PC-9 (cell line): ENCODE measurements at places on chromosomes 7 and 10. TPM values are rescaled to one million over a fixed set of nuclear protein-coding genes. Genes with fewer than 3 reads are reported as not detected.

DNA sequence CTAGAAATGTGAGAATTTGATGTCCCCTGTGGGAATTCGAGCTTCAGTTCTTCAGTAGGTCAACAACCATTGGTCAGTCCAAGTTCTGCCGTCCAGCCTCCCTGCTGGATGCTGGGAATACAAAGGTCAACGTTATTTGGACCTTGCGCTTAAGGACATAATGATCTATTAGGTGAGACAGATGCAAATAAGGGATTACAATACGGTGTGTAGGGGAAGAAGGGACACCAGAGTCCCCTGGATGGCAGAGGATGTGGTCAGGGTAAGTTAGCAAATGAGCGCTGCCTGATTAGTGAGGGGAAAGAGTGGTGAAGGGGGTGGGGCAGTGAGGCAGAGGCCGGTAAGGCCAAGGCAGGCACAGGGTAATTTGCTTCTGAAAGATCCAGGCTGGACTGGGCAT lies 16.2 kb downstream of the CCNY start:
- DNase-seq = no peak
- no peak overlapping the region for H3K4me3 ChIP-seq
- H3K27ac ChIP-seq = no peak overlapping the region
- H3K4me1 ChIP-seq = no peaks in the 10 kb centered on the region

DNA sequence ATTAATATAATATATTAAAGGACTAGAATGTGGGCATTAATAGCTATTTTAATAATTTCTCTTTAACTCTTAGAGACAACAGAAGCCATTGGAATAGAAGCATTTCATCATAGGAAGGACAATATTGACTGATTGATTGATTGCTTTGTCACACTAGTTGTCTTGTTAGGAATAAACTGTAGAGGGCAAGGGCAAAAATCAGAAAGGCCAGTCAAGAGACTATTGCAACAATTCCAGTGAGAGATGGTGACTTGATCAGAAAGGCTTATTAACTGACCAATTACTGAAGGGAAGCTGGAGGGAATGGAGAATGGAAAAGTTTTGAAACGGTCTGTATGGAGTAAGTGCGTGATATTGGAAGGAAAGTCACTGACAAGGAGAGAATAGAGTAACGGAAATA lies 87.3 kb downstream of the RUNDC3B start:
- H3K27ac ChIP-seq = no peak overlapping the region
- DNase-seq = no peak
- H3K36me3 ChIP-seq = no peaks in the 10 kb centered on the region

The NRCAM gene
- total RNA-seq = 40.3 and 42.6 TPM in 2 replicates

GRCh38 chr7:13851736-13852135 lies 137.7 kb downstream of the ETV1 start:
- H3K4me3 ChIP-seq = no peak overlapping the region
- no peak for DNase-seq
- no peak overlapping the region for H3K27ac ChIP-seq
- peaks cover 11% of the 10 kb centered on the region for H3K4me1 ChIP-seq
- no peaks in the 10 kb centered on the region for H3K36me3 ChIP-seq

The PON1 gene
- total RNA-seq = not detected in 2 replicates

- H3K27me3 ChIP-seq = no peaks in the 10 kb centered on the region
- no peak overlapping the region for H3K4me3 ChIP-seq
- 0 out of 2 replicates have a peak, but pooled peaks cover 4% of the 10 kb centered on the region for H3K4me1 ChIP-seq
- no peak overlapping the region for H3K27ac ChIP-seq
- DNase-seq = no peak
- H3K36me3 ChIP-seq = no peaks in the 10 kb centered on the region
Measured at GRCh38 chr7:112252141-112252540, 45.6 kb downstream of the ZNF277 start.

The INTS1 gene
- total RNA-seq = 124 and 170 TPM in 2 replicates

The RELN gene
- 0.08 and 0.48 TPM in 2 replicates for total RNA-seq

GRCh38 chr7:144842377-144842851 lies 6.6 kb upstream of the TPK1 start:
- no peaks in the 10 kb centered on the region for H3K27me3 ChIP-seq
- DNase-seq = no peak
- H3K27ac ChIP-seq = peak overlapping the region; percentile 63
- H3K36me3 ChIP-seq = no peaks in the 10 kb centered on the region

DNA sequence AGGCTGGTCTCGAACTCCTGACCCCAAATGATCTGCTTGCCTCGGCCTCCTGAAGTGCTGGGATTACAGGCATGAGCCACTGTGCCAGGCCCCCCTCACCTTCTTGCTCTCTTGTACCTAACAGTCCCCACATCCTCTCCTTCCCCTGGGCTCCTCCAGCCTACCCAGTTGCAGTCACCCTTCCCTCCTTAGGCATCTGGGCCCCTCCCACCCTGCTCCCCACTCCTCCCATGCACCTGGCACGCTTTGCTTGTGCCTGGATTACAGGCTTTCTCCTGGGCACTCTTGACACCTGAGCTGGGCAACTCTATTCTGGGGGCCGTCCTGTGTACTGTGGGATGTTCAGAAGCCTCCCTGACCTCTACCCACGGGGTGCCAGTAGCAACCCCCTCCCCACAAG lies 3.0 kb downstream of the CLDN15 start:
- H3K27ac ChIP-seq = no peak overlapping the region
- DNase-seq = no peak
- H3K4me3 ChIP-seq = no peak overlapping the region
- no peaks in the 10 kb centered on the region for H3K36me3 ChIP-seq
- no peaks in the 10 kb centered on the region for H3K27me3 ChIP-seq

- no peaks in the 10 kb centered on the region for H3K36me3 ChIP-seq
- DNase-seq = peak; percentile 29
- H3K27me3 ChIP-seq = no peaks in the 10 kb centered on the region
- H3K4me3 ChIP-seq = no peak overlapping the region
- no peak overlapping the region for H3K27ac ChIP-seq
- no peaks in the 10 kb centered on the region for H3K4me1 ChIP-seq
Measured at GRCh38 chr7:134755422-134756022, 23.9 kb upstream of the CALD1 start.

GRCh38 chr7:88429382-88429781 lies 122.7 kb upstream of the STEAP4 start:
- H3K4me3 ChIP-seq = no peak overlapping the region
- no peaks in the 10 kb centered on the region for H3K27me3 ChIP-seq
- no peaks in the 10 kb centered on the region for H3K36me3 ChIP-seq
- DNase-seq = no peak

DNA sequence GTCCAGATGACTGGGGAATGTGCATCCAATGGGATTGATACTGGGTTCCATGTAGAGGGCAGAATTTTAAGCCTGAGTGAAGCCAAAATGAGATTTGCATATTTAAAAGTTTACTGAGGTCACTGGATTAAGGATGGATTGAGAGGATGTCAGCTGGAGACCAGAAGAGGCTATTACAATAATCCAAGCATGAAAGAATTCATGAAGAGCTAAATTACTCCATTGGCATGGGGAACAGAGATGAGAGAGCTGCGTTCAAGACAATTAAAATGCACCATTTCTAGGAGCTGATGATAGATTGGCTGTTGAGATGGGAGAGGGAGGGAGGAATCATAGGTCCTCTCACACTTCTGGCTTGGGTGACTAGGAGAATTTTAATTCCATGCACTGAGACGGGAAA lies 158.5 kb downstream of the JCAD start:
- no peaks in the 10 kb centered on the region for H3K36me3 ChIP-seq
- no peaks in the 10 kb centered on the region for H3K4me1 ChIP-seq
- no peak overlapping the region for H3K4me3 ChIP-seq

DNA sequence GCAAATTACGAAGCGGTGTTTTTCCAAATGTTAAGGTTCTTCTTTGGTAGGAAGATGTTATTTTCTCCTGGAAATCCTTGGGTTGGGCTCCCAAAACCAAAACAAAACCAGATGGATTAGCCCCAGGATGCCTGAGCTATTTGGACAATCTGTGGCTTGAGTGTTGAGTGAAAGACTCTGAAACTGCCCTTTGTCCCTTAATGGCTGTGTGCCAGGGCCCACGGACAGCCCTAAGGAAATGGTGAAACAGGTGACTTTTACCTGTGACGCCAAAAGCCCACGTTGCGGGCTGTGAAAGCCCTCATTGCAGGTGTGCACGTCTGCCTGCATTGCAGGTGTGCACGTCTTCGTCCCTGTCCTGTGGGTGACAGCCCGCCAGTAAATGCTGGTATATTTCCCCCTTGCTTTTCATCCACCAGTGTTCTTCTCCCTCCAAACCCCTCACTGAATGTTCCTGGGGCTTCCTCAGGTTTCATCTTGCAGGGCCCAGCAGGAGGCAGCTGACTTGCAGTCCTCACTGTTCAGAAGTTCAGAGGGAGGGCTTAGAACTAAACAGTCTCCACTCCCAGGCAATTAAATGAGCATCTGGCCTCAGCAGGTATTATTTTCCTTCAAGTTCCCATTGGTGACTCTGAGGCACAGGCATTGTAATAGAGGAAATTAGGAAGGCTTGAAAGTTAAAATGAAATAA lies 10.7 kb downstream of the PFKP start:
- DNase-seq = no peak
- H3K27ac ChIP-seq = no peak overlapping the region
- H3K36me3 ChIP-seq = no peaks in the 10 kb centered on the region
- no peaks in the 10 kb centered on the region for H3K27me3 ChIP-seq

The CCL24 gene
- not detected in 2 replicates for total RNA-seq

The SOSTDC1 gene
- total RNA-seq = not detected in 2 replicates
